ENCODE measurements at places on chromosomes 6 and 20.

DNA sequence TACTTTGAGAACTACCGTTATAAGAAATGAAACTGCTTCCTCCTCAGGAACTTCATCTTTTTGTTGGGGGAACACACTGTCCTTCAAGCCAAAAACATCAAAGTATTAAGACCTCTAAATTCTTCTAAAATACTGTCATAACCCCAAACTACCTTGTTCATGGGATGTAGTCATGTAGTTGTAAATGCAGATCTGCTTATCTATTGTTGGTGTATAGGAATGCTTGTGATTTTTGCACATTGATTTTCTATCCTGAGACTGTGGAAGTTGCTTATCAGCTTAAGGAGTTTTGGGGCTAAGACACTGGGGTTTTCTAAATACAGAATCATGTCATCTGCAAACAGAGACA lies 282.9 kb upstream of the RUNX2 start:
- DNase-seq, result no peak

DNA sequence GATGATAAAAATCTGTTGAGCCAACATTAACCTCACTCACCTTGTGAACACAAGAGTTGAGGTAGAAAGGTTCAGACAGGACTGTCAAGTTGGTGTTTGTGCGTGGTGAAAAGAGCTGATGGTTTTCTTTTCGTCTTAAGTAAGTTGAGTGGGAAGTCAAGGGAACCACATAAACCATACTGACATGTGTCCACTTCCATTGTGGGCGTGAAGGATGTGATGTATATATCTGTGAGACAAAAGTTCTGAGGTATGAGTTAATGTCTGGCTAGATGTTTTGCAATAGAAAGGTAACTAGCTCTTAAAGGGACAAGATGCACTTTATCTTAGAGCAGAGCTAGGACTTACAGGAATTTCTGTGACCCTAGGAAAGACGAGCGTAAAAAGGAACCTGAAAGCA lies 1272.1 kb upstream of the ADGRB3 start:
- DNase-seq, result no peak

- no peak for DNase-seq
These were observed at the start of gene TMEM244 for GRCh38 chr6:129860908-129861665. TMEM244 (minus strand) TSS chr6:129861315; CDS start chr6:129861188, 127 bp downstream.

DNA sequence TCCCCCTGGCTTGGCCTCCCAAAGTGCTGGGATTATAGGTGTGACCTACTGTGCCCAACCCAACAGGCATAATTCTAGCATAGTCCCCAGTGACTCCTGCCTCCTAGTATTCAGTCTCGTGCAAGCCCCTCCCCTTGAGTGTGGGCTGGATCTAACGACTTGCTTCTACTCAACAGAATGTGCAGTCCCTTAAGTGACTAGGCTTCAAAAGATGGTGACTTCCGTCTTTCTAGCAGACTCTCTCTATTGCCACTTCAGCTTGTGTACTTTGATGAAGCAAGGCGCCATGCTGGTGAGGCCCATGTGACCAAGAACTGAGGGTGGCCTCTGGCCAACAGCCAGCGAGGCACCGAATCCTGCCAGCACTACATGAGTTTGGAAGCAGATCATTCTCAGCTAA lies 109.6 kb upstream of the TRAF3IP2 start:
- DNase-seq, result no peak

GRCh38 chr20:58075586-58076345 lies 152.7 kb downstream of the ANKRD60 start:
- no peak for DNase-seq

Data from stimulated activated CD8-positive, alpha-beta memory T cell treated with anti-CD3 and anti-CD28 coated beads, Interleukin-2, amount 100 ng/mL, for 48 hours (primary cell).